D341Med (cell line): ENCODE measurements at places on chromosomes 5 and 9.
A peak's percentile ranks its signal among the peaks of the same experiment; 100 is the strongest.

DNA sequence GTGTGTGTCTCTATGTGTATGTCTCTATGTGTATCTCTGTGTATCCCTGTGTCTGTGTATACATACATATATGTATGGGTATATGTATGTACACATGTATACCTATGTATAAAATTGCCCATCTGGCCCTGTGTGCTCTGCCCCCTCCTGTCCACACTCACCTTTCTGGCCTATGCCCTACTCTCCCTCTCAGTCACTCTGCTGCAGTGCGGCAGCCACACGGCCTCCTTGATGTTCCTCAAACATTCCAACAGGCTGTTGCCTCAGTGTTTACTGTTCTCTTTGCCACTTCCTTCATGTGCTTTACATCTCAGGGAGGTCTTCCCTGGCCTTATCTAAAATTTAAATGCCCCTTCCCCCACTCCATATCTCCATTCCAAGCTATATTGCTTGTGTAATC lies 18.3 kb upstream of the RNF180 start:
- no peak for DNase-seq

DNA sequence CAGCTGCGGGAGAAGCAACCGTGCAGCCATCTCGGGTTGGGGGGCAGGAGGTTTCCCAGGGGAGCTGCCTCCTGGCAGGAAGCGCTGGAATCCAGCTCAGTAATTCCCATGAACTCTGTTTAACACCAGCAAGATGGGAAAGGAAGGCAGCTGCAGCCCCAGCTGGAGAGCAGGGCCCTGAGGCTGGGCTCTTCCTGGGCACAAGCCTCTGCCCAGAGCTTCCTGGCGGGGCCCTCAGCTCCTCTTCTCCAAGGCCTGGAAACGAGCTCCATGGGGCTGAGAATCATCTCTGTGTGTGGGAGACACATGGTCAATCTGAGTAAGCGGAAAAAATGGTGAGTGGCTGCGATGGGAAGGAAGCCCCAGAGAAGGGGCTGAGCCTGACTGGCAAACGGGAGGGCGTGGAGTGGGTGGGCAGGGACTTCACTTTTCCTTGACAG lies 6.3 kb downstream of the MRPL36 start:
- no peak for DNase-seq

- DNase-seq, result no peak
Measured at GRCh38 chr5:140558542-140558941, 1.3 kb upstream of the SRA1 start.

DNA sequence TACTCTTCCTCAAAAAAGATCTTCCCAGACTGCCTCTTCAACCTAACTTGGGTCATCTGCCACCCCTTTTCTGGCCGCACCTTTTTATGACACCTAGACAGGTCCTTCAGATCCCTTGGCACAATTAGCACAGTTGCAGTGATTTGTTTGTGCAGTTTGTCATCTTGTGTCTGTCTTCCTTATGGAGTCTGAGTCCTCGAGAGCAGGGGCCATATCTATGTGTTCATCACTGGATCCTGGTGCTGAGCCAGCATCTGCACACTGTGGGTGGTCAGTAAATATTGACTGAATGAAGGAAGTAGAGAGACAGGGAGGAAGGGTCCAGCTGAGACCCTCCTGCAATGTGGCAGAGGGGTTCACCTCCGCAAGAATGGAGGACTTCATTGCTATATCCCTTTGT lies 14.4 kb downstream of the ERGIC1 start:
- DNase-seq, result no peak

- DNase-seq, result no peak
Measured at GRCh38 chr5:36156619-36157018, 4.7 kb downstream of the SKP2 start.

DNA sequence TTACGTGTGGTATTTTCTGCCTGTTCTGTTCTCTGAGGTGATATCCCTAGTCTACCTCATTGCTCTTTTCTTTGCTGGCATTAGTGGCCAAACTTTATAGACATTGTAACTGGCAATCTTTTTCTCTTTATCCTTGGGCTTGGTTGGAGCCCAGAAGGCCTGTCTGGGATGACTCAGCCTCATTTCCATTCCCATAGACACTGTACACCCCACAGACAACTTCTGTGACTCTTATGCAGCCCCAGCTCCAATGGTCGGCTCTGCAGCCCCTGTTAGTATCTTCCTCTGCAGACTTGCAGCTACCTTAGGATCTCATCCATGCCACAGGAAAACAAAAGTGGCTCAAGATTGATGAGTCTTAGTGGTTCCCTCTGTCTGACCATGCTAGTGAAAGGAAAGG lies 79.8 kb downstream of the CFAP95 start:
- DNase-seq, result no peak

GRCh38 chr9:100088202-100088601 lies 10.6 kb downstream of the ERP44 start:
- DNase-seq, result no peak

DNA sequence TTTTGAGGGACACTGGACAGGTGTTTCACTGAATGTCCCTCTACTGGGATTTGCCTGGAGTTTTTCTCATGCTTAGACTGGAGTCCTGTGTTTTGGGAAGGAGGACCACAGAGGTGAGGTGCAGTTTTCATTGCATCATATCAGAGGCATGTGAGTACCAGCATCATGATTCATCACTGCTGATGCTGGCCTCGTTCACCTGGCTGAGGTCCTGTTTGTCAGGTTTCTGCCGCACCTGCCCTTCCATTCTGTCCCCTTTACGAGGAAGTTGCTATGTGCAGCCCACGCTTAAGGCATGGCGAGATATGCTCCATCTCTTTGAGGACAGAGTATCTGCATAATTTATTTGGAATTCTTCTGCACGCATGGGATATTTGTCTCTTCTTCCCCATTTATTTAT lies 162.1 kb downstream of the TENT4A start:
- DNase-seq, result no peak

DNA sequence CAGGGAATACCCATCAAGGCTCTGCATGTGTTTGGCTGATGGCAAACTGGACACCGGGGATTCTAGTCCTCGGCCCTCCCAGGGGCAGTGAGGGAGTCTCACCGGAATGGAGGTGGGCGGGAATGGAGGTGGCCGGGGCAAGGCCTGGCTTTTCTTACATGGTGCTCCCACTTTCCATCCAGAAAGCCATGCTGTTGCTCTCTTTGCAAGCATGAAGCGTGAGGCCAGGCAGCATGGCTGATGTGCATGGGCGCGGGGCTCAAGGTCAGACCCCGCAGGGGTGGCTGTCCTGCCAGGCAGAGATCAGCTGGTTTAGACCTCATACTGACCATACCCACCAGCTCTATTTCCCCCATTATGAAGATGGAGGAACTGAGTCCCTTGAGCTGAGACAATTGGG lies 108.0 kb upstream of the PHYKPL start:
- no peak for DNase-seq

GRCh38 chr9:107363516-107364152 lies 80.6 kb downstream of the RAD23B start:
- DNase-seq, result no peak

- DNase-seq, result peak; percentile 33
Measured at GRCh38 chr9:84667571-84668195, 1.8 kb upstream of the NTRK2 start.

- DNase-seq, result no peak
Measured at GRCh38 chr9:79471580-79472543, 99.9 kb upstream of the TLE4 start.

- no peak for DNase-seq
Measured at GRCh38 chr5:32834251-32834650, 123.1 kb downstream of the NPR3 start.

DNA sequence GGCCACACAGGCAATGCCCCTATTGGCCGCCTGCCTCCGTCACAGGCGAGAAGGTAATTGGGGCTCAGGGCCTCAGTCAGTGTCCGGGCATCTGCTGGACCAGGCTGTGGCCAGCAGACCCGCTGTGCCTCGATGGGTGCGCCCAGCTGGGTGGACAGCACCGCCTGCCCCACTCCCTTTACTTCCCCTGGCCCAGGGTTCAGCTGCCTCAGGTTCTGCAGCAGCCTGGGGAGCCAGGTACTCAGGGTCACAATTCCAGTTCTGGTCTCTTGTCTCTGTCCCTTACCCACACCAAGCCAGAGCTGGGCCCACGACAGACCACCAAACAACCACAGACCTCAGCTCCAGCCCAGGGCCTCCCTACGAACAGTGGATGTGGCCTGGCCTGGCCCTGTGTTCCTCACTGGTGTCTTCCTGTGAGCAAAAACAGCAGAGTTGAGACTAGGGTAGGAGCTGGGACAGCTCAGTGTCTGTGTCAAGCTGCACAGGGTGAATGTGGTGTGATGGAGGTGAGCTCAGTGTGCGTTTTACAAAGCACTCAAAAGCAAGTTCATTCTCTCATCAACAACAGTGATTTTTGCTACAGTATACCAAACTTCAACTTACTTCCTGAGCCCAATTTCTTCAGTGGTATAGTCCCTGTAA lies 33.4 kb upstream of the SUSD3 start:
- DNase-seq, result no peak

DNA sequence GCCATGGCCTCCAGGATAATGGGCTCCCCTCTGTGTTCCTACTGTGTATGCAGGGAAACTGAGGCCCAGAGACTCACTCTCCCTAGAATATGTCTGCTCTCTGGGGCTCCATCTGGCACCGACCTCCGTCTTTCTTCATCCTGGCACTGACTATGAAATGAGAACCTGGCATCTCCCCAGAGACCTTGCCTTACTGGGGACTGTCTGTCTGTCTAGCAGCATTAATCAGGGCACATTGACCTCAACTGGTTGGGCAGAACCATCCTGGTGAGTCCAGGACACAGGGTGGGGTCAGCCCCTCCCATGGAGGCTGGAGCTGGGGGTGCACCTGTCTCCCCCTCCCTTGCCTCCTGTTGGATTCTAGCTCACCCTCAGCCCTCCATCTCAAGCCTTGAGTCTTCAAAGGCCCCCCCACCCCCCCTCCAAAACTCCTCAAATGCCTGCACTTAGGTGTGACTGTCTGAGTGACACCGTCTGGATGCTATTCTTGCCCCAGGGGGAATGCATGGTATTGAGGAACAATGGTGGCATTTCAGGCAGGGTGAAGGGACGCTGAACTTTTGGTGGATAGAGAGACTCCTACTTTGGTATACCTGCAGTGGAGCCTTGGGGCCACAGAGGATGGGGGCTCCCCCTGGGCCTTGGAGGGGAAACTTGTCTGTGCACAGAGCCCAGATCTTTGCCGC lies 12.8 kb upstream of the PITX1 start:
- DNase-seq, result no peak

DNA sequence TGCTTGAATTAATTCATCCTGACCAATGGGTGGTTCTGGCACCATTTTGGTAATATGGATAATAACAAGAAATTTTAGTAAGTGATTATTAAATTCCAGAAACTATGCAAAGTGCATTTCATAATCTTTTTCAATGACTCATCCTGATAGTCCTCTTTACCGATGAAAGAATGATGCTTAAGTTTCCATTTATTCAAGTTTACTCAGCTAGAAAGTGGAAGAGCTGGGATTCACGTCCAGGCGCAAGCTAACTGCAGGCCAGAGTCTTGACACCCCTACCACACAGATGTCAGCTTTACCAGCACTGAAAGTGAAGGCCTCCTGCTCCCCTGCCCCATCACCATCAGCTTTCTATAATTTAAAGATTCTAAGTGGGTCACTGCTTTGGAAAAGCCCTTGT lies 493.5 kb upstream of the WWC1 start:
- no peak for DNase-seq

GRCh38 chr5:1039210-1039548 lies 30.6 kb downstream of the NKD2 start:
- DNase-seq, result no peak

- DNase-seq, result no peak
Measured at GRCh38 chr5:33556330-33557328, 115.9 kb downstream of the TARS1 start.

DNA sequence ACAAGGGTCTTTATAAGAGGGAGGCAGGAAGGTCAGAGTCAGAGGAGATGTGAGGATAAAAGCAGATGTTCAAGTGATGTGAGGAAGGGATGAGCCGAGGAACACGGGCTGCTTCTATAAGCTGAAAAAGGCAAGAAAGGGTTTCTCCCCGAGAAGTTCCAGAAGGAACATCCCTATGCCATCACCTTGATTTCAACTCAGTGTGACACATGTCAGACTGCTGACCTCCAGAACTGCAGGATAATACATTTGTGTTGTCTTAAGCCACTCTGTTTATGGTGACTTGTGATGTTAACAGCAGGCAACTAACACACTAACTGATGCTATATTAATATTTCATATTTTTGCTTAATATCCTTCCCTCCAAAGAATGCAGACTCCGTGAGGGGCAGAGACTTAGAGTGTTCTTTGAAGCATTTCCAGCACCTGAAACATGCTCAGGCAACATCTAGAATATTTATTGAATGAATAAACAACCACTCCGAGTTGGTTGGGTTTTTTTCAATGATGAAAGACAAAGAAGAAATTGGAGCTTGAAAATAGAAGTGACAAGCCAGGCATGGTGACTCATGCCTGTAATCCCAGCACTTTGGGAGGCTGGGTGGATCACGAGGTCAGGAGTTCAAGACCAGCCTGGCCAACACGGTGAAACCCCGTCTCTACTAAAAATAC lies 77.6 kb upstream of the ADRA1B start:
- no peak for DNase-seq

GRCh38 chr9:111728143-111728542 lies 66.6 kb downstream of the SHOC1 start:
- DNase-seq, result no peak

DNA sequence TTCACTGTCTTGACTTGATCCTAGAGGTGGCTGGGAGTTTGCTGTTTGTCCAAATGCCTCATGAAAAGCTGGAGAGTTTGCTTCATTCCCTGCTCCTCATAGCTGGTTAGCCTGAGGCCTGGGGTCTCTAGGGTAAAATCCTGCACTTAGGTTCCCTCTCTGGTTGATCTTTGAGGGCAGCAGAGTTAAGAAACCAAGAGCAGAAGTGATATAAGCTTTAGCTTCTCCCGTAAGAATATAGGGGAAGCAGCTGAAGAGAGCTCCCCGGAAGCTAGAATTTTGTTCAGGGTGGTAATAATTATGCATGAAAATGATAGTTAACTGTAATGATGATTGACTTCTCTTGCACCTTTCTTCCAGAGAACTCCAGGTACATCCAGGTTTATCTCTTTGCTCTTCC lies 1.4 kb downstream of the FAM53C start:
- DNase-seq, result no peak

DNA sequence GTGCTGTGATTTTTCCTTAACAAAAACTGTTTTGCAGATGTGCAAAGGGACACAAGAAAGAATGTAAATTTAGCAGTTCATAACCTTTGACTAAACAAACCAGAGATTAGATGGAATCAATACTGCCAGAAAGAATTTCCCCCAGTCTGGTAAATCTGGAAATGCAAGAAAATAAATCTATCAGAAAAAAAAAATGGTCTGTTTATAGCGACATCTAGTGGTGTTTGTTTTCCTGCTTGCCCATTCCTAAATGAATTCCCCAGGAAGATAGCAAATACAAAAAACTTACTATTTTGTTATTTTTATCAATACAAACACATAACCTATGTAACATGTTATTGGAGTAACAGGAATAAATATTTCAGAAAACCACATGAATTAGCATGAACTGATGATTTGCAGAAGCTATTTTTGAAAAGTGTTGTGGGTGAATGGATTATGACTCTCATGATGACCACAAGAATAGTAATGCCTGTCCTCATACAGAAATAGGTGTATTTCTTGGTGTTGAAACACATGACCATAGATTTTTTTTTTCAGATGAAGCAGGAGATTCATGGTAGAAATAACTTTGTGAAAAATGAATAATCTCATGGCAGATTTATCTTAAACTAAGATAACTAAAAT lies 1703.8 kb downstream of the MAT2B start:
- DNase-seq, result peak; percentile 24
